ENCODE measurements at places on chromosomes 12 and 14.

GRCh38 chr14:61343991-61344405, 22.6 kb downstream of the PRKCH start:
- DNase-seq: peak; percentile 88

- no peak for DNase-seq
Observed at GRCh38 chr12:57039016-57039798, 10.7 kb downstream of the MYO1A start.

GRCh38 chr12:111635524-111635923, 36.4 kb upstream of the ATXN2 start:
- DNase-seq: no peak

GRCh38 chr14:69154779-69155178, 1.9 kb upstream of the DCAF5 start:
- DNase-seq: no peak

DNA sequence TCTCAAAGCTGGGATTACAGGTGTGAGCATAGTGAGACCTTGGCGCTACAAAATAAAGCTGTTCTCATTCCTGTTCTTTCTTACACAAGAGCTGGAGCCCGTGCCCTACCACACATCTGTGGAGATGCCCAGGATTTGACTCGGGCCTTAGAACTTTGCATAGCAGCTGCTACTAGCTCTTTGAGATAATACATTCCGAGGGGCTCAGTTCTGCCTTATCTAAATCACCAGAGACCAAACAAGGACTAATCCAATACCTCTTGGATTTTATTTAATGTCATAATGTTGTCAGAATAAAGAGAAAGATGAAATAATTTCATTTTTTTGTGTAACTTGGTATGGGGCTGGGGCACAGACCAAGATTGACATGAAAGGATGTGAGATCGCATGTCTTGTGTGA, 7.6 kb downstream of the PNP start:
- DNase-seq: no peak

DNA sequence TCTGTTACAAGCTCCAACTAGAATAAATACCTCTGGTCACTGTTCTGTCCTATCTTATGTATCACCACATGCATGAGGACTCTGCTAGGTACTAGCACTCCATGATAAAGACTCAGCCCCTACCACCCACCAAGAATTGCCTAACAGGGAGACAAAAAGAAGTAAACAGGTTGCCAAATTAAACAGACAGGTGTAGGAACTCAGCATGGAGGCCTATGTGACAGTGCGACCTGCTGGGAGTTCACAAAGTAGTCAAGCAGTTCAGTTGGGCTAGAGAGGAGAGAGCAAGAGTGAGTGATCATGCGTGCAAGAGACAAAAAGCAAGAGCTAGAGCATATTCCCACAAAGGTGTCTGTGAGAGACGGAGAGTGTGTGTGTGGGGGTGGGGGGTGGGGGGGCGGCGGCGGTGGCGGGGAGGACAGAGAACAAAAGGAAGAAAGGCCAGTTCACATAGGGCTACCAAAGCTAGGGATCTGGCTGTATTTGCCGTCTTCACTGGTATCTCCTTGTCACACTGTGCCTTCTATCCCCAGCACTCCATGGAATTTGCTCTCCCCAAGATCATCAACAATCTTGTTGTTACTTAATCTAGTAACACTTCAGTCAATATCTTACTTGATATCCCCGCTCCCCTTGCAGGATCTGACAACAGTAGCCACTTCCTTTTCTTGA, 81.2 kb downstream of the SPPL3 start:
- DNase-seq: no peak
